Spinal cord (tissue), 10 donors: ENCODE measurements at places on chromosomes 6 and 20.

DNA sequence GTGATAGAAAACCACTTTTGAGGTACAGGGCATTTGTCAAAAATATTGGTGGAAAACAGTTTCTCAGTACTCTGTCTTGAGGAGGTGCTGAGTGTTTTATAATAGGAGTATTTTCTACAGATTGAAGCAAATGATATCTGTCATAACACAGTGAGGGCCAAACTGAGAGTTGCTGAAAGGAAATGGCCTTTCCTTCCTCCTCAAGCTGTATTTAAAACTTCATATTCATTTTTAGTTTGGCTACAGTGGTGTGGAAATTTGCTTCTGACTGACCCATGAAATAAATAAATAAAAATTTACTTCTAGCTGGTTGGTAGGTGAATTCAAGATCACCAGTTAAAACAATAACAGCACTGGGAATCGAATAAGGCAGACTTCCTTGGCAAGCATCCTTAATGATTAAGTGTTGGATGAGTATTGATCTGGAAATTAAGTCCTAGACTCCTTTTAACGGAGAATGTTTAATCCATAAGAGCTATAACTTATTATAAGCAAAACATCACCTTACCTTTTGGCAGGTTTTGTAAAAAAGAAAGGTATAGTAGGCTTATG is 828.6 kb upstream of the CITED2 start:
- no peak for DNase-seq

DNA sequence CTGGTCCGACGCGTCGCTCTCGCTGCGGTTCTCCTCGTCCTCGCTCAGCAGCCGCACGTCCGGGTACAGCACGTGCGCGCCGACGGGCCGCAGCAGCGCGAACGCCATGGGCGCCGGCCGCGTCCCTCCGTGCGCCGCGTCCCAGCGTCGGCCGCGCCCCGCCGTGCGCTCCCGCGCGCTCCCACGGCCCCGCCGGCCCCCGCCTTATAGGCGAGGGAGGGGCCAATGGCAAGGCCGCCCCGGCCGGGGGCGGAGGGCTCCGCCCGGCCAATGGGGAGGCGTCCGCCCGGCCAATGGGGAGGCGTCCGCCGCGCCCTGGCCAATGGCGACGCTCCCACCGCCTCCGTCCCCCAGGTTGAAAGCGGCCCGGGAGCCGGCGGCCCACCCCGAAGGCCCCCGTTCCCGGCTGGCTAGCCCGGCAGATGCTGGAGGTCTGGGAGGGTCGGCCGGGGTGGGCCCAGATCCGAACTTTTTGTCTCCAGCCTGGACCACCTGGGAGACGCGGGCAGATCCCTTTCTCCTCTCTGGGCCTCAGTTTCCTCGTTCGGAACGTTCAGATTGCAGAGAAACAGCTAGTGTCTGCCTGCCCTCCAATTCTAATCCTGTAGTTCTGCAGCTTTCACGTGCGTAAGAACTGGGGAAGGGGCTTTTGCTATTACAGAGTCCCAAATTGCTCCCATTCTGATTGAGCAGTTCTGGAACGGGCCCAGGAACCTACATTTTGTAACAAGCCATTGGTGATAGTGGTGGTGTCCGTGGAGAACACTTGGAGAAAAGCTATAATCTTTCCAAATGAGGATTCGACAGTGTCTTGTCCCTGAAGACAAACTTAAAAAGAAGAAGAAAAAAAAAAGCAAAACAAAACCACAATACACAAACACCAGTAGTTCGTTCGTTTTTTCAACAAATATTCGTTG is at the start of gene TCF15:
TCF15 (minus strand) TSS at position 180 of the 917 bp plus-strand sequence; CDS start at position 108, 72 bp downstream.
- DNase-seq = no peak

DNA sequence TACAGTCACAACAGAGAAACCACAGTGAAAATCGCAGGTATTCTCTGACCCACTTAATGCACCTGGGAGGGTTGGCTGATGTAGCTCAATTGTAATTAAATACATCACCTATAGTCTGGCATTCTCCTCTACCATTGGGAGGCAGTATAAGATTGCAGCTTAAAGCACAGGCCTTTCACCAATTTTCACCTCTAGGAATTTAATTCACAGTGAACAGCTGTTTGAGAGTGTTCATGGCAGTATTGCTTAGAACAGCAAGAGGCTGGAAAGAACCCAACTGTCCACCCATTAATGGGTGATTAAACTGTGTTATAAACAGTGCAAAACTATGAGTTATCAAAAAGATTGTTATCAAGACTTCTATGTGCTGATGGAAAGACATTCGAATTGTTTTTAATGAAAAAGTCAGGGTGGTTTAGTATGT is 2.0 kb downstream of the EDEM2 start:
- peak; percentile 81 for DNase-seq

GRCh38 chr6:10555625-10556309 is 34.6 kb downstream of the GCNT2 start:
- peak; percentile 60 for DNase-seq

DNA sequence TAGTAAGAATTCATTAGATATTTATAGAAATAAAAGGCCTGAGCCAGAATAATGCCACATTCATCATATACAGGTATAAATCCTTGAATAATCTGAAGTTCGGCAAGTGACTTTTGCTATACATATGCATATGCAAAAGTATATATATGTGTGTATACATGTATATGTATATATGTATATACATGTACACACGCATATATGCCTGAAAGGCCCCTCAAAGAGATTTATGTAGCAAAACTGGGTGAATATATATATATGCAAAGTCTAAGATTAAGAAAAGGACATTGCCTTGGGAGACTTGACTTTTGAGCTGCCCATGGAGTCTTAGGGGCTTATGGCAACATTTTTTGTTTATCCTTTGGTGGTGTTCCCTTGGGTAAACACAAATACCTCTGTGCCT is 231.4 kb downstream of the BMP2 start:
- DNase-seq = no peak

GRCh38 chr6:21680611-21681010 is 87.1 kb downstream of the SOX4 start:
- no peak for DNase-seq

GRCh38 chr20:24970030-24970553 is 21.0 kb downstream of the CST7 start:
- no peak for DNase-seq

DNA sequence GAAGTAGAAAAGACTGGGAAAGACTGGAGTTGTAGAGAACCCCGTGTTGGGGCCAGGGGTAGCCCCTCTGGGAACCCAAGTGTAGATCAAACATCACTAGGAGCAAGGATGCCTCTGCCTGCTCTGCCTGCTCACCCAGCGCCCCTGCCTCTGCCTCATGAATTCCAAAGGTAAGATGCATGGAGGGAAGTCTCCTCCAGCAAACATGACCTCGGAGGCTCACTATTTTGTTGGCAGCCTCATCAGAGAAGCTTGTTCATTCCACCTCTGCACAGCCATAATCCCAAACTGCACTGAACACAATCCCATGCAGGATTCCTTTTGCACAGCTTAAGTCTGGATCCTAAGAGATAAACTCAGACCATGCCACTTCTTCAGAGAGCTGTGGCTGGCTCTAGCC is 4.9 kb downstream of the FRS3 start:
- no peak for DNase-seq

GRCh38 chr6:96611342-96611991 is 48.5 kb downstream of the FHL5 start:
- no peak for DNase-seq

DNA sequence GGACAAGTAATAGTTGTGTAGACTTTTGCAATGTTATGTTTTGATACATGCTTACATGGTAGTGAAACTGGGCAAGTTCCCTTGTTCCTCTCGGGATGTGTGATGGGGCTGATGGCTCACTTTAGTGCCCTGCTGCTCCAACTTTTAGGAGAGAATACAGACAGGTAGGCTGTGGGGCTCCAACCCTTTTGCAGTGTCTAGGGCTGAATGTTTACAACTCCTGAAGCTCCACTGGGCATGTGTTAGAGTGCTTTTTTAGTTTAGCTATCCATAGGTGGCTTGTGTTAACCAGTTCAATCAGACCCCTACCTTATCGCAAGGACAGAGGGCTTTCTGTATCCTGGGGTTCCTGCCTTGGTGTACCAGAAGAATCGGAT is 33.8 kb downstream of the SERPINB6 start:
- no peak for DNase-seq

GRCh38 chr6:24600903-24601302 is 45.1 kb downstream of the KIAA0319 start:
- no peak for DNase-seq

- DNase-seq = no peak
Measured at GRCh38 chr6:45988635-45989034, 27.0 kb downstream of the CLIC5 start.

GRCh38 chr6:159089443-159089842 is 44.7 kb upstream of the TAGAP start:
- no peak for DNase-seq

DNA sequence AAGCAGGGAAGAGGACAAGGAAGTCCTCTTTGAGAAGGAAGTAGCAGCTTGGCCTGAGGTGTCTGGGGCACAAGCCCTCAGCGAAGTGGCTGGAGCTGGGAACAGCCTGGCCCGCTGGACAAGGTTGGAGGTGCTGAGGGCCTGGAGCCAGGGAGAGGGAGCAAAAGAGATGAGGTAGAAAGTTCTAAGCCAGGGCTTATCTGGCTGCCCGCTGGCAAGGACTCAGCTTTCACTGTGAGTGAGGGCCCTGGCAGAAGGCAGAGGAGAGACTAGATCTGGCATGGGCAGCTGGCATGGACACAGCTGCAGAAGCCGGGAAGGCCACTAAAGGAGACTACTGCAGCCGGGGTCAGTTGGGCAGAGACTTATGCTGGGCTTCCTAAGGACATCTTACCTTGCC is 21.8 kb upstream of the PCMTD2 start:
- DNase-seq = no peak

DNA sequence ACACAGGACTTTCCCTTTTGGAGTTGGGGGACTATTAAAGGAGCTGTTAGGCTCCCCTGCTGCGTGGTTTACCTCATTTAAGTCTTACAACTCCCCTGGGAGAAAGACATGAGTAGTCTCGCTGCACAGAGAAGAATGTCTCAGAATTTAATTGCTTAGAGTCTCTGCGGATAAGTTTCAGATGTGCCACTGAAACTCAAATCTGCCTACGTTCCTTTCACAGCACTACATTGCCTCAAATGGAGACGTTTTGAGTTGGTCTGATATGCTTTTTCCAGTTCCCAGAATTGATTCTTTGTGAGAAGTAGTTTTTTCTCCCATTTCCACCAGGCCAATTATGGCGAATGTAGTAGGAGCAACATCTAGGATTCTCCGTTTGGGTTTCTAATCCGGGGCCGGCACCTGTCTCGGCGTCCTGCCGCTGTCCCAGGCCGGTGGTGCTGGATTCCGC is 532 bp upstream of the SLC35F1 start:
- no peak for DNase-seq

GRCh38 chr6:53829698-53830221 is 35.0 kb downstream of the LRRC1 start:
- no peak for DNase-seq

GRCh38 chr6:45483021-45483420 is 105.3 kb upstream of the SUPT3H start:
- DNase-seq = no peak

DNA sequence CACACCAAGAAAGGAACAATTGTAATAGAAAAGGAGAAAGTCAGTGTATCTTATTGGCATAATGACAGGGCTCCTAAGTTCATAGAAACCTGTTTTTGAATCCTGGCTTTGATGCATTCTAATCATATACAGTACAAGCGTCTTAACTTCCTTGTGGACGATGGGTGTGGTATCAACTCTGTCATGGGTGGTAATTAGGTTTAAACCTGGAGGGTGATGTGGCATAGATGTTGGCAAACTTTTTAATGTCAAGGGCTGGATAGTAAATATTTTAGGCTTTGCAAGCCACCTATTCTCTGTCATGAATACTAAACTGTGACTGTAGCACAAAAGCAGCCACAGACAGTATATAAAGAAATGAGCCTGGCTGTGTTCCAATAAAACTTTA is 138.7 kb upstream of the EDN1 start:
- DNase-seq = no peak

- DNase-seq = no peak
Measured at GRCh38 chr6:31659649-31660380, 763 bp downstream of the C6orf47 start.

GRCh38 chr6:138290423-138290962 is 72.2 kb upstream of the PBOV1 start:
- DNase-seq = no peak

DNA sequence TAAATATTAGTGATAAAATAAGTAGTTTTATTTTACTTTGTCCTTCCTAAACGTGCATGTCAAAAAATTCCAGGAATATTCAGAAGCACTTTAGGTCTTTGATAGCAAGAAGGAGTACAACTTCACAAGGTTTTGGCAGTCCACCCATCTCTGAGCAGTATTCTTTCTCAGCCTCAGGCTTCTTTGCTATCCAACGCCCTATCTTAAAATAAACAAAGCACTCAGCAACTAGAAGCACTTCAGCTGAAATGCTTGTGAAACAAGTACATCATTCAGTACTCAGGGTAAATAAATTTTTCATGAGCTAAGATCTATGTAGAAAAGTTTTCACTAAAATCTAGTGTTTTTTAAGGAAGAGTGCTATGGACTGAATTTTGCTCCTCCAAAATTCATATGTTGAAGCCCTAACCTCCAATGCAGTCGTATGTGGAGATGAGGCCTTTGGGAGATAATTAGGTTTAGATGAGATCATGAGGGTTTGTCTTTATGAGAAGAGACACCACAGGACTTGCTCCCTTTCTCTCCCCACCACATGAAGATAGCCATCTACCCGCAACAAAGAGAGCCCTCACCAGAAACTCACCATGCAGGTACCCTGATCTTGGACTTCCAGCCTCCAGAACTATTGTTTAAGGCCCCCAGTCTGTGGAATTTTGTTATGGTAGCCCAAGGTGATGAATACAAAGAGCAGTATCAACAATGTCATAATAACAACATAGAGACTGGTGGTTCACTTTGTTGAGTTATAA is 539.1 kb downstream of the TFAP2A start:
- DNase-seq = no peak

DNA sequence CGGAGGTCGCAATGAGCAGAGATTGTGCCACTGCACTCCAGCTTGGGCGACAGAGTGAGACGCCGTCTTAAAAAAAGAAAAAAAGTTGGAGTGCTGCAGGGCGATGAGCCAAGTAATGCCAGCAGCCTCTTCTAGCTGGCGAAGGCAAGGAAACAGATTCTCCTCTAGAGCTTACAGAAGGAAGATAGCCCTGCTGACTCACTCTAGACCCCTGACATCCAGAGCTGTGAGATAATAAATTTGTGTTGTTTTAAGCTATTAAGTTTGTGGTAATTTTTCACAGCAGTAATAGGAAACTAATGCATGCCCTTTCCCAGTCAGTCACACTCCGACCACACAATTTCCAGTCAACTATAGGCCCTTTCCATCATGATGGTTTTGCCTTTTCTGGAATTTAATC is 16.4 kb downstream of the PRSS16 start:
- DNase-seq = no peak

DNA sequence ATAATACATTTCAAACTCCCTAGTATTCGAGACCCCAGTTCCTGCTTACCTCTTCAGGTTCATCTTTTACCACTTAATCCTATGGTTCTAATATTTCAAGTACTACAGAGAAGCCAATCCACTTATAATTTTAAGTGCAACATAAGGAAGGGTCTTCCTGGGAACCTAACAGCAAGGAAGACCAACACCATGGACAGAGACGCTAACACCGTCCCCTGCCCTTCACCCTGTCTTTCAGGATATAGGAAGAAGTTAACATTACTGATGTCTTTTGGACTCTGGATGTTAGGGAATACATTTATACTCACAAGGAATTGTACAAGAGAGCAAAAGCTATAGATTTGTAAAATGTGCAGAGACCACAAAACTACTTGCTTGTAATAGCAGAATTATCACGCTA is 565.0 kb upstream of the CHD6 start:
- DNase-seq = no peak
